ENCODE measurements at places on chromosomes 2 and 18.

GRCh38 chr2:71695235-71696120 lies 242.1 kb downstream of the DYSF start:
- no peak for DNase-seq

DNA sequence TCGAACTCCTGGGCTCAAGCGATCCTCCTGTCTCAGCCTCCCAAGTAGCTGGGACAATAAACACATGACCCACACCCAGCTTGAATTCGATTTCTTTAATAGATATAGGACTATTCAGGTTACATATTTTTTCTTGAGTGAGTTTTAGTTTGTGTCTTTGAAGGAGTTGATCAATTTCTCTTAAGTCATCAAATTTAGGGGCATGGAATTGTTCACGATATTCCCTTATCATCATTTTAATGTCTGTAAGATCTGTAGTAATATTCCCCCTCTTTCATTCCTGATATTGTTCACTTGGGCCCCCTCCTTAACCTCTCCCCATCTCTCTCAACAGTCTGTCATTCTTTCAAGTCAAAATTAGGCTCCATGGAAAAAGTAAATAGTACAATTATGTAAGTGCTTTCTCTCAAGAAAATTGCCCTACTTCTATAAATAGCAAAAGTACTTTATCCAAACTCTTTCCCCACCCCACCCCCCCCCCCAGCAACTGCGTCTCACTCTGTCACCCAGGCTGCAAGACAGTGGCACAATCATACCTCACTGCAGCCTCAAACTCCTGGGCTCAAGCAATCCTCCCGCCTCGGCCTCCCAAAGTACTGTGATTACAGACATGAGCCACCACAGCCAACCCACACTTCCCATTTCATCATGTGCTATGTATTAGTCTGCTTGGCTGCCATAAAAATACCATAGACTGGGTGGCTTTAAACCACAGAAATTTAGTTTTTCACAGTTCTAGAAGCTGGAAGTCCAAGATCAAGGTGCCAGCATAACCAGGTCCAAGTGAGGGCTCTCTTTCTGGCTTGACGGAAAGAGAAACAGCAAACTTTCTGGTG lies 20.1 kb downstream of the WDR33 start:
- DNase-seq = no peak

DNA sequence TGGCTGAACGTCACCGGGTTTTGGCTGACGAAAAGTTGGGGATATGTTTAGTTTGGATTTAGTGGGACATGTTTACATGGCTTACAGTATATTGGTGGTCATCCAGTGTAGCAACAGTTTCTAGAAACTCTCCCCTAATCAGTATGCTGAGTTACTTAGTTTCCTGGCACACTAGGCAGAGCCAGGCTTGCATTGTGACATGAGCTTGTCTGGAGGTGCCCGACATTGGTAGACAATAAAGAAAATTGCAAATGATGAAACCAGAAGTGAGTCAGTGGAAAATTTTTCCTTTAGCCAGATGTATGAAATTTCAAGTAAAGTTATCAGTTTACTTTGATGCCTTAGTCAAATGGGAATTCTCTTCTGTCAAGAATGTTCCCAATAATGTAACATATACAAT lies 276.1 kb downstream of the RDH14 start:
- no peak for DNase-seq

- no peak for DNase-seq
Observed at GRCh38 chr2:147099845-147100244, 745.0 kb upstream of the ACVR2A start.

DNA sequence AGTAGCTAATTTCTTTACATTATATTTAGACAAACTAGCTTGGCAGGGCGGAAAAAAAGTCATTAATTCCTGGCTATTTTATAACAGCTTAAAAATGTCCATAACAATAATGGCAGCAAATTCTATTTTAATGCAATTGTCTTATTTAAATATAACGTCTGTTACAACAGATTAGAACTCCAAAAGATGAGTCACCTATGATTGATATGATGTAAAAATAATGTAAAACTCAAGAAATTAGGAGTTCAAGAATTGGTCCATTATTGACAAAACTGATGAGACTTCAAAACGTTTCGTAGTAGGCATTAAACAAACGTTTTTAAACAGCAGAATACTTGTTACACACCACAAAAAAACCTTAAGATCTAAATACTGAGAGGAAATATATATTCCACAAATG lies 2.7 kb downstream of the XPO1 start:
- no peak for DNase-seq

DNA sequence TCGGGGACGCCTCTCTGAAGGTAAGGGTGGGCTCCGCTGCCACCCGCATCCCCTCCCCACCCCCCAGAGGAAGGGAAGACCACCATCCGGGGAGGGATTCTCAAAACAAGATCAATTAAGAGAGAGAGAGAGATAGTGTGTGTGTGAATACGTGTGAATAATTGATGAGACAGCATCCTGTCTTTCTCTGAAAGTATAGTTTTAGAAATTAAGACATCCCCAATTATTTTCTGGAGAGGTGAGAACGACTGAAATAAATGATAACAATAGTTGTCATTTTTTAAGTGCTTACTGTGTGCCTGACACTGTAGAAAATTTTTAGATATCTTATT lies 751 bp downstream of the IL18R1 start:
- DNase-seq = no peak
